ENCODE measurements at places on chromosomes 3 and 15.

DNA sequence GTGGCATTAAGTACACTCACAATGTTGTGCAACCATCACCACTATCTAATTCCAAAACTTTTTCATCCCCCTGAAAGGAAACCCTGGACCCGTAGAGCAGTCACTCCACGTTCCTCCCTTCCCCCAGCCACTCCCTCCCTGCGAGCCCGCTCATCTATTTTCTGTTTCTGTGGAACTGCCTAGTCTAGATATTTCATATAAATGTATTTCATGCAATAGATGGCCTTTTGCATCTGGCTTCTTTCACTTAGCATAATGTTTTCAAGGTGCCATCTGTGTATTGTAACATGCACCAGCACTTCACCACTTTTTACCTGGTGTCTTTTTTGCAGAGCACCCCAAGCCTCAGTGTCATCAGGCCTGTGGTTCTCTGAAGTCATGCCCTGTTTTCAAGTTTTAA is 10.7 kb downstream of the CGNL1 start:
- DNase-seq, result no peak

- no peak for DNase-seq
Observed at GRCh38 chr3:138747225-138747624, 87.5 kb downstream of the PIK3CB start.

- no peak for DNase-seq
Observed at GRCh38 chr3:196998966-196999760, 30.5 kb downstream of the MELTF start.

DNA sequence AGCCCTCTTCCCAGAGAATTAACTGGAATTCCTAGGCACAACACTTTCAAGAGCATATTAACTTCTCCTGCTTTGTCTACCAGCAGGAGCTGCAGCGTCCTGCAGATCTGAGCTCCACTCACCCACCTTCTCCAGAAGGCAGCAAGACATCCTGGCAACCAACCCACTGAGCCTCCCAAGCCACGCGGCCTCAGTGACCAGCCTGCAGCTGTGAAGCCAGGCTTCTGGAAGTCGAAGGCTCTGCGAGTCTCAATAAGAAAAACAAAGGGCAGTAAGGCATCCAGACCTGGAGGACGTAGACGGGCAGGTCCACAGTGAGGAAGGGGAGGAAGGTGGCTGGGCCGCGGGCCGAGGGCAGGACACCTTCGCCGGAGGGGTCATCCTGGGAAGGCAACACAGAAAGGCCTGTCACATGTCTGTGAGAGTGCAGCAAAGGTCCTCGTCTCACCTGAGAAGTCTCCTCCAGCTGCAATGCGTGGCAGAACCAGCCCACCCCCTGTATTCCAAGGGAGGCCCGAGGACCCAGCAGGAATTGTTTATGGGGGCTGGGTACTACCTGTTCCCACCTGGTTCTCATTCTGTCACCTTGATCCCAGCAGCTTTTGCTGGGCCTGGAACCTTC is 36.2 kb downstream of the ZXDC start:
- DNase-seq, result no peak

GRCh38 chr3:21839592-21839991 is 88.6 kb upstream of the ZNF385D start:
- no peak for DNase-seq

DNA sequence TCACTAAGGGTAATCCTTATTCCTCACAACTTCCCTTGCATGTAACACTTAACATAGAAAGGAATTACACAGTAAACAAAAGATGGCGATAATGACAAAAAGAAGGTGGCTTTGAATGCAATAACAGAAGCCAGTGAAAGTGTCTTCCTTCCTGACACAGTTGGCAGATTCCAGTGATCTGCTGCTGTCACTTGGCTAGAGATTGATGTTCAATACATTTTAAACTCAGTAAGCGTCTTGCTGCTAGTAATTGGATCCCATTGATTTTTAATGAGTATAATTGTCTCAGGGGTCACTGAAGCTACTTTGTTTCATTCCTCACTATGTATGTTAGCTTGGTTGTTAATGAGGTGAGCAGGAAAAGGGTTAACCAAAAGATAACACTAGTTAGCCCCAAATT is 692.7 kb downstream of the NTRK3 start:
- no peak for DNase-seq

GRCh38 chr15:51724673-51725072 is 12.8 kb downstream of the LYSMD2 start:
- DNase-seq, result no peak

DNA sequence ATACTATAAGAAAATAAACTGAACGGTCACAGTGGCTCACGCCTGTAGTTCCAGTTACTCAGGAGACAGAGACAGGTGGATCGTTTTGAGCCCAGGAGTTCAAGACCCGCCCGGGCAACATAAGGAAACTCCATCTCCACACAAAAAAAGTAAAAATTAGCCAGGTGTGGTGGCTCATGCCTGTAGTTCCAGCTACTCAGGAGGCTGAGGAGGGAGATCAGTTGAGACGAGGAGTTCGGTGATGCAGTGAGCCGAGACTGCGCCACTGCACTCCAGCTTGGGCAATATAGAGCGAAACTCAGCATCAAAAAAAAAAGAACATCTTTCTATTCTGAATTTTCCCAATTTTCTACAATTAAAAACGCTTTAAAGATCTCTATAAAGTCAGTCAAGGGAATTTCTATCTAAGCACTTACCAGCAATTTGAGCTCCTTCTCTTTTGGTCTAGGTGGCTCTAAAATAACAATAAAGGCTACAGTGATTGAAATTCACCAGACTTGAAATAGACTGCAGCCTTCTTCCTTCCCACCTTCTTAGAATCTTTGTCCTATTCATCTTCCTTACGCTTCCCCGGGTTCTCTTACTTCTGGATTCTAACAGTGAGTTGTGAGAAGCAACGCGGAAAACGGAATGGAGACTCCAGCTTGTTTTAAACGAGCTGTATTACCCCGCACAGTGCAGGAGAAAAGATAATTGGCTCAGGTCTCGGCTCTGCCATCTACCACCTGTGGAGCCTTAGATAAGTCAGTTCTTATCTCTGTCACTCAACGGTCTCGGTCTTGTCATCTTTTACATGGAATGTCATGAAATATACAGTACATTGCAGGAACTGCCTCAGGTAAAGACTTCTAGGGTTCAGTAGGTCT is 812 bp upstream of the SEC62 start:
- DNase-seq, result no peak

- DNase-seq, result no peak
Observed at GRCh38 chr15:48945386-48945785, 18.3 kb downstream of the SHC4 start.

GRCh38 chr15:31338879-31339557 is 12.4 kb downstream of the KLF13 start:
- no peak for DNase-seq

GRCh38 chr3:63895422-63896189 is 16.6 kb downstream of the SCAANT1 start:
- no peak for DNase-seq

DNA sequence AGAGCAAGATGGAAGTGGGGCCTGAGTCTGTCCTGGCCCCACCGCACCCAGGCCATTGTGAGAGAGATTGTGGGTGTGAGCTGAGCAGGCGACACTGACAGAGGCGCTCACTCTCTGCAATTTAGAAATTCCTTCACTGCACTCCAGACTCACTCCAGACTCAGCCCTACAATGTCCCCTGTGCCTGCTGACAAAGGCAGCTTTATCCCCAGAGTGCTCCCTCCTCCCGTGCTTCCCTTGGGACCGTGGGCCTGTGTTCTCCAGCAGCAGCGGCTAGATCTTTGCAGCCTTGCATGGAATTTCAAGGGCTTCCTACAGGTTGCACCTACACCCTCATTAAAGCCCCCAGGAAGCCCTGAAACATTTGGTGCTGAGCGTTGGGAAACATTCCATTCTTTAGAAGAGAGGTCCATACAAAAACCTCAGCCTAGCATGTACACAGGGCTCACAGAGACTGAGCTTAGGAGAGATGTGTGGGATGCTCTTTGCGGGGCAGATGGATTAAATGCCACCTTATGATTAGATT is 1.3 kb upstream of the IL16 start:
- DNase-seq, result no peak

DNA sequence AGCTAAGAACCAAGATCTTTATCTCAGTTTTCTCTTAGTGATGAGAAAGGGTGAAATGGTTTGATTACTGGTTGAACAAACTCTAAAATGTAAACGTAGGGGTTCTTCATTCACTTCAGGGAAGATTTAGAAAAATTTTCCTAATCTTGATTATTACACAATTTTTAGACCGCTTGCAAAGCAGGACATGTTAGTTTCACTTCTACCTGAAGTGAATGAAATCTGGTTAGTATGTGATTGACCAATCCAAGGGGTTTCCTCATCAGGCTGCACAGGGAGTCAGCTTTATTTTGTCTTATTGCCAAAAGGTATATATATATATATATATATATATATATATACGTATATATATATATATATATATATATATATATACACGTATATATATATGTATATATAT is 740.4 kb downstream of the TUSC7 start:
- no peak for DNase-seq

DNA sequence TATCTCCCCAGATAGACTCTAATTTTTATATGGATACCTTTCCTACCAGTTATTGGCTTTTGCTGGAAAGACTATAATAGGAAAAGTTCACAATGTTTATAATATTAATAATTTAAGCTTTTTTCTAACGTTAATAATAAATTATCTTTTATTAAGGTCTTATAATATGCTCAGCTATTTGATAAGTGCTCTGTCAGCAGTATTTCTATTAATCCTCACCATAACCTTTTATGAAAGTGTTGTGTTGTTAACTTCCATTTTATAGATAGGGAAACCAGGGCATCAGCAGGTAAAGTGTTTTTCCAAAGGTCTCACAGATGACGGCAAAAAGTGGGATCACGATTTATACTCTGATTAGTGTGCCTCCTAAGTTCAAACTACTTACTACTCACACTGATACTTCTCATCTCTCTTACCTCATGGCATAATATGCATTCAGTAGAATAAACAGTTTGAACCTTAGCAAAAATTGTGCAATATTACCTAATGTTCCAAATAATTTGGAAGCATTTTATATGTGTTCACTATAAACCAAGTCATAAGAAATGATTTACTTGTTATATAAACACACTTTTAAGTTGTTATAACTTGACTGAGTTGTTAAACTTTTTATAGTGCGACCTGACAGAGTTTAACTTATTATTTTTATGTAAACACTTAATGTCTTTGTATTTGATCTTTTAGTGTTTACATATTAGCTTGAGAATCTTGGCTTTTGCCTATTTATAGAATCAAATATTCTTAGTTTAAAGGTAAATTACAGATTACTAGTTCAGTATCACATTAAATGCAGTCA is 274.9 kb upstream of the DCBLD2 start:
- DNase-seq, result no peak

- no peak for DNase-seq
Observed at GRCh38 chr3:6770397-6770690, 90.6 kb upstream of the GRM7 start.

- no peak for DNase-seq
Observed at GRCh38 chr3:184678317-184679055, 33.4 kb downstream of the MAGEF1 start.

DNA sequence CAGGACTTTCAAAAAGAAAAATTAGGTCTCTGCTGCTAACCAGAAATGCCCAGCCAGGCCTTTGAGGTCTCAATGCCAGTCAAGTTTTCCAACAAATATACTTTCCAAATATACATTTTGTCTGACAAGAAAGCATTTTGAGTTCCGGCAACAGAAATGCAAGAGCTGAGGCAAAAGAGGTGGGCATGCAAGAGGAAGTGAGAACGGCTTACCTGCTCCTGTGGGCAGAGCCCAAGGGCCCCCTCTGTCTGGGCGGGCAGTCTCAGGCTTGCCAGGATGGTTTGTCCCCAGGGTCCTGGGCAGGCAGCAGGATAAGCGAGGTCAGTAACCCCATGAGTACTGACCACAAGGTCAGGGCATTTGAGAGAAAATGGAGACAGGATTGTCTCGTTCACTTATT is 136.1 kb upstream of the TOPAZ1 start:
- DNase-seq, result no peak

DNA sequence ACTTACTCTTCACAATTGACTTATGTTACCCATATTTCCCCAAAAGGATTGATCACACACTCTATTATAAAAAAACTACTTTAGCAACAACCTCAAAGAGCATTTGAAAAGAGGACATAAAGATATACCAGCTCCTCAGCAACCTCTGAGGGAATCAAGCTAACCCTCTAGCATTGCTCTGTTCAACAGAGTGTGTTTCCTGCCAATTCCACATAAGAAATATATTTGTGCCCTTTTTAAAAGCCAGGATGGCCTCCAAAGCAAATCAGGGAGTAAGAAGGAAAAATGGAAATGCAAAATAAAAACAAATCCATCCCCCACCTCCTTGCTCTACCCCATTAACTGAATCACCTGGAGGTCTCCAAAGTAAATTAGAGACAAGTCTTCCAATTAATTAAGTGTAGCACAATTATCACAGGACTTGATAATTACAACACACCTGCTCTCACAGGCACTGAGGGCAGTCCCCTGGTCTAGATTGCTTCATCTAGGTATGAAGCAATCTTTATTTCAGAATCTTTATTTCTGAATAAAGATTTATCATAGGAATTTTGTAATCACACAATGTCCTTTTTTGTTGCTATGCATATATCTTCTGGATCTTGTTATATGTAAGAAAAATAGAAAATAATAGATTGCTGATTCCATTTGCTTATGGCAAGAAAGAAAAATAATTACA is 34.8 kb downstream of the GPR176 start:
- no peak for DNase-seq

GRCh38 chr3:192816351-192816750 is 89.0 kb upstream of the FGF12 start:
- peak; percentile 56 for DNase-seq

GRCh38 chr3:193774916-193775285 is 181.9 kb downstream of the OPA1 start:
- no peak for DNase-seq

GRCh38 chr3:114827495-114827894 is 319.6 kb downstream of the ZBTB20 start:
- peak; percentile 80 for DNase-seq

- peak; percentile 50 for DNase-seq
Observed at GRCh38 chr15:40100947-40101905, 7.5 kb downstream of the BMF start.

DNA sequence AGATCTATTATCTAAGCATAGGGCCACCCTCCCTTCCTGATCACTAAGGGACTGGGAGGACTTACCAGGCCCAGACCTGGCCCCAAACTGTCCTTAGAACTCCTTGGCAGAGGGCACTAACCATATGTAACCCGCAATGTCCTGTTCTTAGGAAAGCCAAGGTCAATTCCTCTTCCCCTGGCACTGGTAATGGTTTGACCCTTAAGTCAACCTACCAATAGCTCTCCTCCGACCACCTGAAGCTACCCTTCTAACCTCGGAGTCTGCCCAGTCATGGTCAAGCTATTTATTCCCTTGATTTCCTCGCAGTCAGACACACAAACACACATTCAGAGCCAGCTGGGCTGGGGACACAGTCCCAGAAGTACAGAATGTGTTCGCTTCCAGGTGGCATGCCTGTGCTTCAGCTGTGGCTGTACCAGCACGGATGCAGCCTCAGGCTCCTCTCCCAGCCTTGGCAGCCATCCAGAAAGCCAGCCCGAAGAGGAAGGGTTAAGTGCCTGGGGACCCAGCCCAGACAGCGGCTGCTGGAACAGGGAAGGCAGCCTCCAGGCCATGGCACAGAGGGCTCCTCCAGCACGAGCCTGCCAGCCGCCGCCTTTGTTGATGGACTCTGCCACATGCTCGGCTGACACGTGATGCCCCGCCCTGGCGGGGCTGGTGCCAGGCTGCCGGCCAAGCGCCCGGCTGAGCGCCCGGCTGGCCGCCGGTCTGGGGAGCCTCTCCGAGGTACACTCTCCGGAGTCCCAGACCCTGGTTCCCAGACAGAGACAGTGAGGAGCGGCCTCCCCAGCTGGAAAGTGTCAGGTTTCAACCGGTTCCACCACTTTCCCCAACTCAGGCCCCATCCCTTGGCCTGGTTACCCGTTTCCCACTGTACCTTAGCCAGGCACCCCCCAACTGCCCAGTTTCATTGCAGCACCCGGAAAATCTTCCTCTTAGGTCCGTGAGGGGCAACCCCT is 5.5 kb downstream of the BMF start:
- no peak for DNase-seq
